ENCODE measurements at places on chromosomes 1 and 21.

- DNase-seq, result no peak
Observed at GRCh38 chr1:182702826-182703524, 18.6 kb upstream of the RGS8 start.

GRCh38 chr1:169486281-169487051 is 722 bp upstream of the SLC19A2 start:
- no peak for DNase-seq

GRCh38 chr1:232635778-232636356 is 5.9 kb upstream of the SIPA1L2 start:
- DNase-seq, result no peak

DNA sequence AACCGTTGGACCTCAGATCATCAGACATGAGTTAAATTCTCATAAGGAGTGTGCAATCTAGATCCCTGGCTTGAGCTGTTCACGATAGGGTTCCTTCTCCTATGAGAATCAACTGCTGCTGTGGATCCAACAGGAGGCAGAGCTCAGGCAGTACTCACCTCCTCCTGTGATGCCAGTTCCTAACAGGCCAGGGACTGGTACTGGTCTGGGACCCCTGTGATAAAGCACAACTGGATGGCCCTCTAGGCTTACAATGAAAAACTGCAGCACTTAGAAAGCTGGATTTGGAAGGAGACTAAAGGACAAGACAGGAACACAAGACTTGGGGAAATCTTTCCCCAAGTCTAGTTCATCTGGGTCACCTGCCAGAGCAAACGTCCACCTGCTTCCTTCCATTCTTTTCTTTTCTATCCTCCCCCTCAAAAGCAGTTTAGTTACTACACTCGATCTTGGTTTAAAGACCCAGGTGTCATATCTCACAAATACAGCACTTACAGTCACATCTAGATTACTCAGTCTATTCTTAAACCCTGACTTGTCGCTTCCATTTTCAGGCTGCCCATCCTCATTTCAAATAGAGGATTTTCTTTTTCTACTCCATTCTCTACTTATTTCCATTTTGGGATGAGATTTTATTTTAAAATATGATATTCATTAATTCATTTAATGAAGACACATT is 59.8 kb downstream of the PTPN14 start:
- no peak for DNase-seq

DNA sequence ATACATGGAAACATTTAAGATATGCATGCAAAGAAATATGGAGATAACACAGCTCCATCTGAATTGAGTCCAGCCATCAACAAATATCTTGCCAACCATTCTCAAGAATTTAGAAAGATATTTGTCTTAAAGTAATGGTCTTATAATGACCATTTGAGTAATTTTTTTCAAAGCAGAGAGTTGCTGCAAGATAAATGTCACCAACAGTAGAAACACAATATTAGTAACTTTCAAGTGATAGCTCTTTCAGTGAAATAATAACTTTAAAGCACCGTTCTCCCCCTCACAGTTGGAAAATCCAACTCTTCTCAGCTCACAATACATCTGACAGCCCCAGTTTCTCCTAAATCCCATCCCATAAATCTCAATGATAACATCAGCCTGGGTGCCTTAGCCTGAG is 481.0 kb upstream of the ADAMTS5 start:
- no peak for DNase-seq

- no peak for DNase-seq
Observed at GRCh38 chr1:175390081-175390481, 197.5 kb upstream of the KIAA0040 start.

GRCh38 chr21:45293220-45293725 is 5.6 kb upstream of the POFUT2 start:
- no peak for DNase-seq

DNA sequence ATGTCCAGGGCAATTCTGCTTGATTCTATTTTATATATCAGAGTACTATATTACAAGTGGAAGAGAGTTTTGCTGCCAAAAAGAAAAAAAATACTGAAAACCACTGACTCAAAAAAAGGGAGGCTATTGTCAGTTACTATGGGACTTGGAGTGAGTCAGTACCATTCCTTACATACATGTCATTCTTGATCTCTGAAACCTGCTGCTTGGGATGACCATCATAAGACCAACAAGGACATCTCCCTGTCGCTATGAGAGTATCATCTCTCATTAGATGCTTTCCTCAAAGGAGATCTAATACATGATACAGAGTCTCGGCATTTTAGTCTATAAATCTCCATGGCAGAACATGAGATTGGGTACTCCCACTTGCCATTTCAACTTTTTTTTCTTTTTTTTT is 11.8 kb upstream of the INPP5B start:
- no peak for DNase-seq

DNA sequence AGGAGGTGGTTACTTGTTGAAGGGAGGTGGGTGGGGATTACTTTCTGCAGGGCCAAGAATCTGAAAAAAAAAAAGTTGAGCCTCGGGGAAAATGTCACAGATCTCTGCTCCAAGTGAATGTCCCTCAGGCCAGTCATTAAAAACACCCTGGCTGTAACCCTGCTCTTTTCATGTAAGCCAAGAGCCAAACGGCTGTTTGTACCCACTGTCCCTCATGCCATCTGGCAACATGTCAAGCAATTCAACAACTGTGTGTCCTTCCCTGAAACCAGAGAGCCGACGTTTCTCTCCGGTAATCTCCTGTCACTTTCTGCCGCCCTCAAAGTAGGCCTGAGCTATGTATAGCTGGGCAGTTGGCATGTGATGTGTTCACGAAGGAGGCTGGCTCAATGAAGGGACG is 14.7 kb downstream of the CASQ2 start:
- no peak for DNase-seq

- DNase-seq, result no peak
Observed at GRCh38 chr1:3531928-3532327, 77.5 kb downstream of the ARHGEF16 start.

GRCh38 chr1:182725259-182726255 is 41.2 kb upstream of the RGS8 start:
- DNase-seq, result no peak

- DNase-seq, result no peak
Observed at GRCh38 chr21:29233611-29234540, 64.8 kb upstream of the BACH1 start.

DNA sequence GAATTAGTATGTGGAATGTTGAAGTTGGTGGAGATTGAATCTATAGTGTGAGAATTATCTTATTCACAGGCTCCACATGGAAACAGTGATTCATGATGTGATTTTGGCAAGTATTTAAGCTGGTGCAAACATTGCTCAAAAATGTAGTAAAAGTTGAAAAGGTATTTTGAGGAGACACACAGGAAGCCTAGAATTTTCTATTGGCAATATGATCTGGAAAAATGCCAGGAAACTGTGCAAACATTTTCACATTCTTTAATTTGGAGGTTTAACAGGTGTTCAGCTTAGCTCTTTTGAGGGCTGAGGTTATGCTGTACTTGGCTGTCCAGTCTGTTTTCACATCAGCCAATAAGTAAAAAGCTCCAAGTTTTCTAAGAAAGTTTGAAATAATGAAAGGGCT is 327.3 kb downstream of the RWDD3 start:
- DNase-seq, result no peak

GRCh38 chr1:74690909-74691308 is 17.3 kb upstream of the ERICH3 start:
- DNase-seq, result no peak

- no peak for DNase-seq
Observed at GRCh38 chr21:16070207-16070651, 340.4 kb downstream of the USP25 start.

- DNase-seq, result no peak
Observed at GRCh38 chr1:229296541-229296941, 25.6 kb downstream of the RAB4A start.

Data from stimulated activated CD8-positive, alpha-beta memory T cell treated with anti-CD3 and anti-CD28 coated beads, Interleukin-4, amount 100 ng/mL, for 1 hour (primary cell).